ENCODE measurements at places on chromosomes 4 and X. TPM values are rescaled to one million over a fixed set of nuclear protein-coding genes. Genes with fewer than 3 reads are reported as not detected.

The CXCL3 gene
- total RNA-seq, result not detected

The CC2D2A gene
- not detected for total RNA-seq

- no peak overlapping the region for H3K27ac ChIP-seq
- DNase-seq, result no peak
- H3K4me1 ChIP-seq, result no peaks in the 10 kb centered on the region
- H3K4me3 ChIP-seq, result no peak overlapping the region
- no peaks in the 10 kb centered on the region for H3K36me3 ChIP-seq
- no peaks in the 10 kb centered on the region for H3K27me3 ChIP-seq
Observed at GRCh38 chr4:69522554-69522953, 26.8 kb upstream of the UGT2B4 start.

DNA sequence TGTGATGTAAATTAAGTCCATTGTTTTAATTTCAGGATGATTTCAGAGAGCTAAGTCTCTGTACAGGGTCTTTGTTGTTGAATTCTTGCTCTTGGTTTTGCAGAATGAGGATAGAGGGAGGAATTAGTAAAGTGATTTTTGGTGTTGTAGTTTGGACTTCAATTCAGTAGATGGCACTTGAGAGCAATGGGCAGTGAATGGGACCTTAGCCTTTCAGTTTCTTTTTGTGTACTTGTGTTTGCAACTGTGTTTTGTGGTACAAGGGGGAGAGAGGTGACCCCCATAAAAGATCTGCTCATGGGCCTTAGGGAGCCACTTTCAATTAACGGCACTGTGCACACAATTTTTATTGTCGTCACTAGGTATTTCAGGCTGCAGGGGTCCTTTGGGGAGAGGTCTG is 340.0 kb downstream of the DCAF12L2 start:
- no peak for DNase-seq
- H3K4me1 ChIP-seq, result no peaks in the 10 kb centered on the region
- H3K27me3 ChIP-seq, result peaks cover 21% of the 10 kb centered on the region

Data from activated T-cell treated with anti-CD3 and anti-CD28 coated beads, Interleukin-2, amount 50 U/mL, for 72 hours (primary cell).